Brain pericyte (primary cell): ENCODE measurements at places on chromosomes 5 and 9.

DNA sequence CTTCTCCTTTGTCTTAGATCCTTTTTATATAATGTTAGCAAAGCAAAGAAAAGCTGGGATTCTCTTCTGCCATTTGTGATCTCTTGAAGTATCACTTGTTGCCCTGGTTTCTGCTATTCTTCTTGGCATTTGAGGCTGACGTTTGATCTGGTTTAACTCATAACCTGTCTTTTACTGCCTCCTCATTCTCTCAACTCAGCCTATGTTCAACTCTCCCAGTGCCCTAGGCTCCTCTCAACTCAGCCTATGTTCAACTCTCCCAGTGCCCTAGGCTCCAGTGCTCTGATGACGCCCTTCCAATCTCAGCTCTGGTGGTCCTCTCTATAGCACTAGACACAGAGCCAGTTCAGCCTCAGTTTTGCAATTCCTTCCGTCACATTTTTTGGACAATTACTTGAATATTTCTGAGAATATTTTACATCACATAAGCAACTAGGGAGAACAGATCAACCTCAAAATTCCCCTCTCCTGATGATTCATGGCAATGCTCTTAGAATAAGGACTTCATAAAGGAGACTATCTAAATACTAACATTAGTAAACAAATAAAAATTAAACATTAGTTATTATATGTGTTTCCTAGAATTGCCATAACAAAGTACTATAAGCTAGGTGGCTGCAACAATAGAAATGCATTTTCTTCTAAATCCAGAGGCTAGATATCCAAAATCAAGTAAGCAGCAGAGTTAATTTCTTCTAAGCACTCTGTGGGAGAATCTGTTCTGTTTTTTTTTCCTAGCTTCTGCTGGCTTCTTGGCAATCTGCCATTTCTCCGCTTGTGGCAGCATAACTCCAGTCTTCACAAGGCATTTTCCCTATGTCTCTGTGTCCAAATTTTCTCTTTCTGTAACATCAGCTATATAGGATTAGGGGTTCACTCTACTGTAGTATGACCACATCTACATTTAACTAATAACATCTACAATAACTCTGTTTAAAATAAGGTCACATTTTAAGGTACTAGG is 662.1 kb upstream of the FTMT start:
- DNase-seq: peak; percentile 67

DNA sequence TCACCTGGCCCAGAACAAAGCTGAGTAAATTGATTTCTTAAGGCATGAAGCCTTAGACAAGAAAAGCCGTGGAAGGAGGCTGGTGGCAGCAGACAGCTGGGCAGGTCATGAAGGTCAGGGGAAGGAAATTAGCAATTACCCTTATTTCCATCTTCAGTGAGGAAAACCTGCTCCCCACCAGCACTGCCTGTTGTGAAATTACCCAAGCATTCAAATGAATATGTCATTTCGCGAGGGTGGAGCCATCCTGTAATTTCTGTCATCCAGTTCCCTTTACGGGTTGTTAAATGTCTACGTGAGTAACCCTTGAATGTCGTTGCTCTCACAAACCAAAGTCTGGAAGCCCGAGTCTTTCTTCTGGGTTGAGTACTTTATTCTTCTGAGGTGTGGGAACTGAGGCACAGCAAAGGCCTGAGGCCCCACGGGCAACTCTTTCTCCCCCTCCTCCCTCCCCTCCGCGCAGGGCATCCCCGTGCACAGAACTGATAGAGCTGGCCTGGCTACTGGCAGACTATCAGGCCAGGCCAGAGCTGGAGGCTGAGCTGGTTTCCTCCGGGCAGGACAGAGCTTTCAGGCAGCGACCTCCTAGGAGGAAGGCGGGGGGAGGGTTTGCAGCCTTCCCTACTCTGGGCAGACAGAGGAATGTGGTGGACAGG is 22.0 kb upstream of the AK3 start:
- DNase-seq: no peak

DNA sequence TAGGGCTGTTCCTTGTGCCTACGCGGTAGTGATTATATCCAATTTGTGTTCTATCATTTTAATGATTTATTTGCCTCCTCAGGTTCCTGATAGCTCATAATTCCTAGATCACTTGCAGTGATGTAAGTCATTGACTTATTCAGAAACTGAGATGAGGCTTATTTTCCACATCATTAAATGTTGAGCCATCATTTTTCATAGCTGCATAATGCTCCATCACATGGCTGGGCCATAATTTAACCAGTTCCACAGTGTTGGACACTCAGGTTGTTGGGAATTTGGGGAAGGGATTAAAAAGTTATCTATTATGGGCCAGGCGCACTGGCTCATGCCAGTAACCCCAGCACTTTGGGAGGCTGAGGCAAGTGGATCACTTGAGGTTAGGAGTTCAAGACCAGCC is 35.8 kb upstream of the HMCN2 start:
- DNase-seq: no peak

DNA sequence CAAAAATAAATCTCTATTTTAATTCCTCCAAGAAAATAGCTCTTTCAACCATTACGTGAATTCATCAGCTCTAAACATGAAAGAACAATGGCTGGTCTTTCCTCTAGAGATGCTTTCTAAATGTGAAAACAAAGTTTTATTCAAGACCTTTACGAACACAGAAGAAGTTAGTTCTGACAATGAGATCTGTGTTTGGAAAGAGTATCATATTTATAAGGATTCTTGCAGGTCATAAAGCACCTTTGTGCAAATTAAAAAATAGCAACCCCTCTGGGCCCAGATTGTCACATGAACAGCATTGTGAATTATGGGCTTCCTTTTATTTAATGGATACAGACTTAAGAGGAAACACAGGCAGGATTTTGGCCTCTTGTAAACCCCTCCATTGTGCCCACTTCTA is 17.7 kb upstream of the FTMT start:
- DNase-seq: no peak

GRCh38 chr9:98944057-98944733 is 488 bp downstream of the COL15A1 start:
- DNase-seq: no peak

- no peak for DNase-seq
These were observed 424.2 kb downstream of the TMEM161B start for GRCh38 chr5:87844449-87844848.

- DNase-seq: no peak
These were observed 172.7 kb downstream of the TRIM32 start for GRCh38 chr9:116859763-116860162.

- no peak for DNase-seq
These were observed 272.9 kb upstream of the PTGER4 start for GRCh38 chr5:40406741-40407211.

DNA sequence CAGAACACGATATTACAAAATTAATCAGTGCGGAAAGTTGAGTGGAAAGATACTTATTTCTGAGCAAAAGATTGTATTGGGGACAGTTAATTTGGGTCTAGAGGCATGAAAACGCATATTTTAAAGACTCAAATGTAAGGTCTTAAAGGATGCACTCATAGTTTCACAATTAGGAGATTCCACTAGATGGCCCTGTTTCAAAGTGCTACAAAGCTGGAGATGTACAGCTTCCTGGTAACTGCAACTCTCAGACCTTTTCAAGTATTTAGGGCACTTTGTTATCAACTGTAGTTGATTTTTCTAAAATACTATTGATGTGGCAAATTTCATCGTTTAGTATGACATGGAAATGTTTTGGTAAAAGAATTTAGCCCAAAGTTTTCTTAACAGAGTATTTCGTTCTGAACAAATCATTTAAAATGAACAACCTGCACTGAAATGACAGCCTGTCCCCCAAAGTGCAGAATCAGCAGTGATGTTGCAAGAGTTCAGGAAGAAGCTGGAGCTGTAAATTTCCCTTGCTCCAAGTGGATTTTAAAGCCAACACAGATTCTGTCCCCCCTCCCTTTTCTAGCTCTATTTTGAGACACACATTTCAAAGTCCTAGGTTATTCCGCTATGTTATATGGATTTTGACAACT is 16.2 kb upstream of the NDUFB6 start:
- DNase-seq: no peak

GRCh38 chr9:130292106-130292505 is 26.5 kb downstream of the HMCN2 start:
- no peak for DNase-seq

GRCh38 chr5:94870511-94871183 is 252.2 kb downstream of the SLF1 start:
- DNase-seq: no peak
